ENCODE measurements at places on chromosomes 4 and X.

DNA sequence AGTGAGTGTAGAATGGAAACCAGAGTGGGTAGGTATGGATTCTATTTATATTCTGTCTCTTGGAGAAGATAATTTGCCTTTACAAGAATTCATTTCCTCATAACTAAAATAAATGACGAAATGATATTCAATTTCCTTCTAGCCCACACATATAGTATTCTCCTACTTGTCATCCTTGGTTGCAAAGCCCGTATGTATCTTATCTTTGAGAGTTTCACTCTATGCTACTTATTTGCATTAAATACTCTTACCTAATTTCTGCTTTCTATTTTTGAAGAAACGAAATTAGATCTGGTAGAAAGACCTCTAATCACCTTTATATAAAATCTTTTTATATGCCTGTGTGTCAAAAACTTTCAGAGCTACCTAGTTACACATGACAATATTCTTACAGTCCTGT, 457.7 kb downstream of the NKX6-1 start:
- DNase-seq, result no peak

DNA sequence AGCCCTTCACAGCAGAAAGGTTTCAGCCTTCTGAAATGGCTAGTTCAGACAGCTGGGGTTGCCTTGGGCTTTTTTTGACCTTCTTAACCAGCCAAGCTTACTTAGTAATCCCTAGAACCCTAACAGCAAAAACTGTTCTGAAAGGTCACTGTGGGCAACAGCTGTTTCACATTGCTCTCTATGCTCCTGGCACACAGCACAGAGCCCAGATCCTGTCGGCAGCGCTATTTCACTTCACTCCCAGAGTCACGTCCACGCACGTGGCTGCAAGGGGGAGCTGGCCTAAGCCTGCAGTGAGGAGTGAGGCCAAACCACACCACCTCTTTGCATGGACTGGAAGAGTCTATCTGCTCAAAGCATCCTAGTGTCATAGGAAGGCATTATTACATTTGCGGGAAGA, 32.0 kb upstream of the STS start:
- DNase-seq, result no peak

DNA sequence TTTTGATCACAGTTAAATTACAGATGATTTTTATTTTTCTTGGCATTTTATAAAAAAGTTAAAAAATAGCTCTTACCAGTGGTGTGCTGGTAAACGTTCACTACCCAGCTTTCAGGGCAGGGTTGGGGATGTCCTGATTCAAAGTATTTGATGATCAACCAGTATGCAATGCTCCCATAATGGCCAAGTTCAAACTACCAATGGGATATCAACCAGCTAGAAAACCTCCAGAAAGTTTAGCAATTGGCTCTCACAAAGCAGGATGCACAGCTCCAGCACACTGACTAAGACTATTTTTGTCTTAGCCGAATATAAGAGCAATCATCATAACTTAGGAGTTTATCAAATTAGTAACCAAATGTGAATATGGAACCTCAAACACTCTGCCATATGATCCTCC, 108.0 kb upstream of the PDE5A start:
- no peak for DNase-seq

DNA sequence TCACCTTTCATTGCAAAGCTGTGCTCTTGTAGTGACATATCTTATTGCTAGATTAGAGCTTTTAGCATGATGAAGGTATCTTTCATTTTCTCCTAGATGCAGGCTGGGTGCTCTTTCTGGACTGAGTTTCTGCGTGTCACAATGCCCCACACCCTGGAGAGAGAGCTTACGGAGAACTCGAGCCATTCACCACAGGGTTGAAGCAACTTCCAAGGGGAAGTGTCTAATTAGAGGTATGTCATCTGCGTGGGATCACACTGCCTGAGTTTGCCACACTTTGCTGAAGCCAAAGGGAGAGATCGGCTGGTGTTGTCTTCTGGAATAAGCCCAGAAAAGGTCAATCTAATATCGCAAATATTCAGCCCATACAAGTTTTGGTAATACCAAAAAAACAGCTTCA, 179.3 kb upstream of the MBNL3 start:
- DNase-seq, result no peak

DNA sequence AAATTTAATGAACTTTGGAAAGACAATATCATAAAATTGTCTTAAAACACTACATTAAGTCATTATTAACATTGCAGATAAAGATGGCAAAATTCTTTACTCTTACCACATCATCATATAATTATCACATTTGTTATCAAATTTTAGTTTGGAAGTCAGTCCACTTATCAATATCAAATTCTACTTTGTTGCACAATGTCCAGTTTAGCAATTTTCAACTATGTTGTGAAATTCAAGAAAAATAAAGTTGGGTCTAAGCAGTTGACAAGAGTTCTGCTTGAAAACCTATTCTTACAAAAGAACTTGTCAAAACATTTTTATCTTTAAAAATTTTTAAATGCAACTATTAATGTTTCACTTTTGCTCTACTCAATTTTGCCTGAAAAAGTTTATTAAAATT, 44.7 kb upstream of the TET2 start:
- no peak for DNase-seq

- no peak for DNase-seq
Measured at GRCh38 chr4:53620956-53621355, 29.7 kb upstream of the LNX1 start.

DNA sequence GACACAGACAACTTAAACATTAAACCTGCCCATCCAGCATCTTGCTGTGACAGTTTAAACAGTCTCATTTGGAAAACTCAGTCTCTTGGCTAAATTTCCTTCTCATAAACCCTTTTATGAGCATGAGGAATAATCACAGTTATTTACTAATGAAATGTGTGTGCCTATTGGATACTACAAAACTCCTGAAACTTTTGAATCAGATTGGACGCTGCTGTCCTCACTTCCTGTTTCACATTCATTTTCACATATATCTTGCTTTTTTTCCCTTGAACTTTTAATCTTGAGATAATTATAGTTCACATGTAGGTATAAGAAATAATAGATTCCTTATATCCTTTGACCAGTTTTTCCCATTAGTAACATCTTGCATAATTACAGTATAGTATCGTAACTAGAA, 111.7 kb downstream of the CDKL5 start:
- no peak for DNase-seq

- DNase-seq, result no peak
Measured at GRCh38 chr4:122776916-122777315, 44.4 kb downstream of the BBS12 start.

DNA sequence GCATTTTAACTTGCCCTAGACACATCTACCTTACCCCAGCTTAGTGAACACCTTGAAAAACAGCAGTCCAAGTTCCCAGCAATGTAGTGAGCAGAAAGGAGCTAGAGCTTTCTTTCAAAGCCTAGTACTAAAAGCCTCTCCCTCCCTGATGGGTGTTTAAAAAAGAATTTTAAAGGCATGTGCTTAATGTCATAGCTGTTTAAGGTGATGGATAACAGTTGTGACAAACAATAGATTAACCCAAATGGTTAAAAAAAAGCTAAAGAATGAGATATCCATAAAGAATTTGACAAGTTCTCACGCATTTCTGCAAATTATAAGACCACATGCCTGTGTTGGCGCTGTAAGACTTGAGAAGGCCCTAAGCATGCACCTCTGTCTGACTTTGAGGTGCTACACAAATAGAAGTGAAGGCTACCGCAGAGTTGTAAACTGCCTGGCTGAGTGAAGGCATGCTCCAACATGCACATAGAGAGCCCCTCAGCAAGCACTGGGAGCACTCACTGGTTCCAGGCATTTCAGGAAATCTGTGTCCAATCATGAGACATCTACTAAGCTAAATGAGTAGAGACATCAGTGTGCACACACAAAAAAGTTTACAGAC, 94.0 kb downstream of the PHF8 start:
- no peak for DNase-seq

DNA sequence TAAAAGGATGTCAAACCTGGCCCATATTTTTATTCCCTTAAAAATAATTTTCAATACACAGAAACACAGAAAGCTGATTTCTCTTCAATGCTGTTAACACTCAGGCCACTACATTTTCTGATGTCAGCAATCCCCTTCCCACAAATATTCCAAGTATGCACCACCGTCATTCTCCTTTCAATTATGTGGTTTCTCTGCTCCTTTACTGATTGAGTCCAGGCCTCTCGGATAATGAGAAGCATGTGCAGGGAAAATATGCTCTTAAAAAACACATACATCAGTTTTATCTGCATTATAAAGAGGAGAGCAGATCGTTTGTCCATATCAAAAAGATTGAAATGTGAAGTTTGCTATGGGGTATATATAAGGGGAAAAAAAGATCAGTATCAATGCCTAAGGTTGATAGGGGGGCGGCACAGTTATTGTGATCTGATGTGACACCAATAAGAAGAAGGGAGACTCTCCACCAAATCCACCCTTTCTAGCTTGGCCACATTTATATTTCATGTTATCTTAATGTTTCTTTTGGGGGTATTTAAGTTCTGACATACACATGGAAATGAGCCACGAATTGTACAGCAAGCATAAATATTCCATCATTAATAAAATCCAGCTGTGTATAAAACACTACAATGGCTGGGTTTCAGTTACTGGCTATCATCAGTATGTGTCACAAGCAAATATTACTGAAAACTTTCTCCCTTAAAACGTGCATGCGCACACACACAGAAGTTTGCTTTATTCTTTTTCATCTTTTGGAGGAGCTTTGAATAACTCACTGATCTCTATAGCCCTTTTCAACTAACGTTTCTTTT, 6.4 kb downstream of the AMOT start:
- DNase-seq, result no peak

GRCh38 chr4:147732518-147733235, 789 bp downstream of the ARHGAP10 start:
- no peak for DNase-seq

GRCh38 chr4:102252171-102252570, 93.1 kb downstream of the SLC39A8 start:
- DNase-seq, result no peak

- no peak for DNase-seq
Measured at GRCh38 chrX:12711435-12712040, 79.7 kb upstream of the PRPS2 start.

All from stimulated activated naive B cell treated with anti-CD40 and anti-IgM and Interleukin-4, amounts not matched to agents 10 μg/mL and 1 μg/mL and 100 μg/mL, for 72 hours (primary cell).